Activated effector memory CD4-positive, alpha-beta T cell treated with Interleukin-2 at 50 U/mL for 16 hours (primary cell): ENCODE measurements at places on chromosomes 7 and 10.

GRCh38 chr10:71975871-71976725 lies 11.9 kb downstream of the CHST3 start:
- DNase-seq = no peak

- no peak for DNase-seq
Measured at GRCh38 chr7:158751751-158752150, 47.1 kb upstream of the NCAPG2 start.

DNA sequence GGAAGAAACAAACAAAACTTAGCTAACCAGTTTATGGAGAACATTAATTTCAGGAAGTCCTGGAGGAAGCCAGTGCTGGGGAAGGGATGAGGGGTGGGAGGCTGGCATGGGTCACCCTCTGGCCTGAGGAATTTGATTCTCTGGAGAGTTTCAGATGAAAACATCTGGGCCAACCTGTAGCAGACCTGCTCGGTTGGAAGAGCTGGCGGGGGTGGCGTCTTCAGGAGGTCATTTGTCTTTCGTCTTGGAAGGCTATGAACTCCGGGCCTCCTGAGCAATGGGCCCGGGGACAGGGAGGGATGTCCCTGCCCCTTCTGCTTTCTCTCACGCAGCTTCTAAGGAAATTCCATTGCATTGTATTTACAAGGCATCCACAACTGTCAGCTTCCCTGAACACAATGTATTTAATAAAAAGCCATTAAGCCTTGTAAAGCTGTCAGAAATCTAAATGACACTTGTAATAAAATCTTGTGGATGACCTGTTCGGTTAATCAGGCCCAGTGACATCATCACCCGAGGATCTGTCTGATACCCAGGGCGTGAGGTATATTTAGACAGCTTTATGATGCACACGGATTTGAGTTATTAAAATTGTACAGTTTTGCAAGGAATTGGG lies 250.5 kb downstream of the RAB11FIP2 start:
- DNase-seq = no peak

DNA sequence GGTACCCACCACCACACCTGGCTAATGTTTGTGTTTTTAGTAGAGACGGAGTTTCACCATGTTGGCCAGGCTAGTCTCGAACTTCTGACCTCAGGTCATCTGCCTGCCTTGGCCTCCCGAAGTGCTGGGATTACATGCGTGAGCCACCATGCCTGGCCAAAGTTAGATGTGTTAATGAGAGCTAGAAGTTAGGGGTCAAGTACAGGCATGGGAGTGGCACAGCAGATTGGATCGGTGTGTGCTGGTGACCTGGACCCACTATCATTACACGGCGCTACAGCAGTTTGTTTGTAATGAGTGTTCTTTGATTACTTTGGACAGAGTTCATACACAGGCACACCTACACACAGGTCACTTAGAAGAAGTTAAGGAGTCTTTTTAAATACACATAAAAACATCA lies 36.7 kb downstream of the DNAJB6 start:
- no peak for DNase-seq

GRCh38 chr10:36577126-36577525 lies 548.3 kb upstream of the ANKRD30A start:
- DNase-seq = no peak

- no peak for DNase-seq
Measured at GRCh38 chr10:60140651-60141632, 234.6 kb upstream of the CCDC6 start.

GRCh38 chr10:79027147-79028055 lies 41.4 kb upstream of the ZMIZ1 start:
- no peak for DNase-seq

GRCh38 chr7:151425670-151426440 lies 14.1 kb downstream of the CRYGN start:
- no peak for DNase-seq

- no peak for DNase-seq
Measured at GRCh38 chr7:144720149-144720548, 115.7 kb downstream of the TPK1 start.

- DNase-seq = no peak
Measured at GRCh38 chr7:22125436-22125835, 179.7 kb upstream of the CDCA7L start.

DNA sequence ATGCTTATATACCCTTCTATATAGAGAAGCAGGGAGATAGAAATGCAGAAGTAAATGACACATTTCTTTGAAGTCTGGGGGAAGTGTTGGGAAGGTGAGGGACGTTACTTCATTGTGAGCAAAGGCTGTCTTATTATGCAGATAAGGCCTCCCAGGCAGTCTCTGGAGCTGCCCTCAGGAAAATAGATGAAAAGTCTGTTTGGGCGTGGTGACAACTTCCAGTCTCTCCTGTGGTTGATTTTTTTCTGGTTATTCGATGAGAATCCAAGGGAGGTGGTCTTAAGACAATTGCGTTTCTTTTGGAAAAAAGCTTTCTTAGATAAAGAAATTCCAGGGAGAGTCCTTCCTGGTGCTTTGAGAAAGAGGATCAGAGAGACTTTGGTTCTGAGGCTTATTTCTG lies 84.0 kb downstream of the NEUROD6 start:
- DNase-seq = no peak

DNA sequence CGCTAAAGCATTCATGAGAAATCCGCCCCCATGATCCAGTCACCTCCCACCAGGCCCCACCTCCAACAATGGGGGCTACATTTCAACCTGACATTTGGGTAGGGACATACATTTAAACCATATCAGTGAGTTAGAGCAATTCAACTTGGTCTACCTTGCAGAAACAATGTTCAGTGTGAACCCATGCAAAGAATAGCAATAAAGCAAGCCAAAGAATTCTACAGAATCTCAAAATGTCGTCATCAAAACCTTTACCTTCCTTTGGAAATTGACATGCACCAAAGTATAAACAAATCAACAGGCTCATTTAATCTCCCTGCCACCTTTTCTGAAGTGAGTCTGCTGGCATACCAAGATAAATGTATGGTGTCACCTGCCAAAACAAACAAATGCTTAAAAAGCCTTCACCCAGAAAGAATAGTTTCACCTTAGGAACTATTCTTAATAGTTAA lies 68.8 kb upstream of the ABLIM1 start:
- DNase-seq = no peak

GRCh38 chr7:105779856-105780780 lies 96.3 kb downstream of the ATXN7L1 start:
- DNase-seq = no peak

GRCh38 chr10:110481919-110482318 lies 15.8 kb upstream of the DUSP5 start:
- DNase-seq = no peak

GRCh38 chr10:79066411-79067240 lies 2.1 kb upstream of the ZMIZ1 start:
- DNase-seq = no peak

GRCh38 chr10:114876602-114877300 lies 55.2 kb downstream of the FHIP2A start:
- no peak for DNase-seq

GRCh38 chr10:60944058-60944909 lies at the start of gene RHOBTB1:
Gene RHOBTB1 (minus strand): TSS chr10:60944185. CDS start chr10:60911542, 32,643 bp downstream.
- no peak for DNase-seq

GRCh38 chr10:129933456-129934092 lies 30.5 kb downstream of the EBF3 start:
- DNase-seq = no peak

DNA sequence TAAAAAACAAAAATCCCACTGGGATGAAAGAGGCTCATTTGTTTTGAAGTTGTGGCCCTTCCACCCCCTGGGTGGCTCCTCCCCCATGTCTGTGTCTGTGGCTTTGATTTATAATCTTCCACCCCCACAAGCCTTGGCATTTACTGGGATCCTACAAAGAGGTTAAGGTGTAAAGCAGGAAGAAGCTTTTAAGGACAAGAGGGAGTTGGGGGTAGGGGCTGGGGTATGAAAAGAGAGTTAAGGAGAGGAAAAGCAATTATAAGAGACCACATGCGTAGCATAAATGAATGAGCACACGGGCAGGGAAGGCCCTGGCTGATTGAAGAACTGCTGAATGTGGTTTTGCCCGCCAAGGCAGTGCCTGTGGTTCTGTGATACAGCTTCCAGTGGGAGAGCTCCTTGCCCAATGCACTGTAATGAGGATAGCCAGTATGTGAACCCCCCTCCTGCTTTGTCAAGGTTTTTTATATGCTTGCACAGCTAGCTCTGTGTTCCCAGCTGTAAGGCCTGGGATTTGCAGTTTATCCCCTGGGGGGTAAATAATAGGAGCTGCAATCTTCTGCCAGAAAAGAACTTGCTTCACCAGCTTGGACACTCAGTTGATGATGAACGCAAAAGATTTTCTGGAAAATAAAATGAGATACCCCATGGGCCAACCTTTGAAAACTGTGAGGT lies 34.7 kb upstream of the KMT2E start:
- DNase-seq = no peak

DNA sequence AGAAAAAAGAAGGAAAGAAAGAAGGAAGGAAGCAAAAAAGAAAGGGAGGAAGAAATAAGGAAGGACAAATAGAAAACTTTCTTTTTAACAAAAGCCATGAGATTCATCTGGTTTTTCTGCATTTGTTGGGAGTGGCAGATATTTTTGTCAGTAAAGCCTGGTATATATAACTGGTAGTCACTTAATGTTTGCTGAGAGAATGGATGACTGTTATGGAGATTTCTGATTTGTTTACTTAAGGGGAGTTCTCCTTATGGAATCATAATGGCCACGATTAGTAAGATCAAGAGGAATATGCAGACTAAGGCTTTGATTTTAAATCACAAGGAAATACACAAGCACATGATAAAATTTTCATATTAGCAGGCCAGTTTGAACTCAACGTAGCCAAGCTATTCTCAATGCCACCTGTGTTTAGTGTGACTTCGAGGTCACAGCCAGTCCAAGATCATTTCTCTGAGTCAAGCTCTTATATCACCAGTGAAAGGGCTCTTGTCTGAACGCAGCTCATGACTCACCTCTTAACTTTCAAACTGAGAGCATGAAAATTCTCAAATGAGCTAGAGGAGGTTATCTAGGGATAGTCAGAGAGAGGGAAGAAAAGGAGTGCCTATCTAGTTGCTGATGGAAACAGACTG lies 445.1 kb upstream of the ZMIZ1 start:
- no peak for DNase-seq

DNA sequence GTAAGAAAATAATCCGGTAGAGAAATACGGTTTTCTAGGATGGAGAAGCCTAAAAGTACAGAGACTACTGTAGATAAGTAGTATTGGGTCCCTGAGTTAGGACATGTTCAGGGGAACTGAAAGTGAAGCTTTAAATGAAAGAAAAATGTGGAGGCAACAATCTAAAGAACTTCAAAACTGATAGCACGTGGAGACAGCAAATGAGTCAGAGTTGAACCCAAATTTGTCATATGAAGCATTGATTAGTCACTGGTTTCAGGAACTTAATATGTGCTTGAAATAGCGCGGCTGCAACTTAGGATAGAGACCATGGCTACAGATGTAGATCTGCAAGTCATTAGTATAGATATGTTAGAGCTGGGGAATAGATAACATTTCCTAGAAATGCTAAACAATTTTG lies 1138.6 kb upstream of the SORCS1 start:
- no peak for DNase-seq

GRCh38 chr7:37408291-37409228 lies 40.1 kb downstream of the ELMO1 start:
- DNase-seq = no peak

DNA sequence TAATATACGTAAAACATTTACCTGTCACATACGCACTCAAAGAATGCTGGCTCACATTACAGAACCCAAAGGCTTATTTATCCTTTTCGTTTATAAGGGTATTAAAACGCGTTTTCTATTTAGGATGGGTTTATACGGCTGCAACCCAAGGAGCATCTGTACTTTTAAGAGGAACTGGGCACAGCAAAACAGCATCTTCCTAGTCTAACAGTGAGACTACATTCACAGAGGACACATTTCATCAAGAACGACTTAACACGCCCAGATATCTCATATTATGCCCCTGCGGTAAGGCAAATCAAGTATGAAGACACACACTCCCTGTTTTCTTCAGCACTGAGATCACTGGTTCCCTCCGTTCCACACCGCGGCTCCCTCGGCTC lies 533 bp upstream of the DMTF1 start:
- DNase-seq = no peak

DNA sequence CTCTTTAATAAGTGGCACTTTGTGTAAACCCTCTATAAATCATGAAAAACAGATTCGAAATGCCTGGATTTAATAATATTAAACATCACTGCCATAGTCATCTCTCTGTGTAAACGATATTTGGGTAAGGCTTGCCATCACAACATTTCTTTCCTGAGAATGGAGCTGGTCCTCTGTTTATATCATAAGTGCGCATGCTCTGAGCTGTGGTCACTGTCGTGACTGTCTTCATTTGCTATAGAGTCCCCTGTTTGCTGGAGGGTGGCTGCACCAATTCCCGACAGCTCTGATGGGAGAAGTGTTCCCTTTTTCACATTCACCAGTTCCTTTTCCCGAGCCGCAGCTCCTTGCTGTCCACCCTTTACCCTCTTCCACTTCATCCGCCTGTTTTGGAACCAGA lies 50.4 kb upstream of the AGMO start:
- no peak for DNase-seq

DNA sequence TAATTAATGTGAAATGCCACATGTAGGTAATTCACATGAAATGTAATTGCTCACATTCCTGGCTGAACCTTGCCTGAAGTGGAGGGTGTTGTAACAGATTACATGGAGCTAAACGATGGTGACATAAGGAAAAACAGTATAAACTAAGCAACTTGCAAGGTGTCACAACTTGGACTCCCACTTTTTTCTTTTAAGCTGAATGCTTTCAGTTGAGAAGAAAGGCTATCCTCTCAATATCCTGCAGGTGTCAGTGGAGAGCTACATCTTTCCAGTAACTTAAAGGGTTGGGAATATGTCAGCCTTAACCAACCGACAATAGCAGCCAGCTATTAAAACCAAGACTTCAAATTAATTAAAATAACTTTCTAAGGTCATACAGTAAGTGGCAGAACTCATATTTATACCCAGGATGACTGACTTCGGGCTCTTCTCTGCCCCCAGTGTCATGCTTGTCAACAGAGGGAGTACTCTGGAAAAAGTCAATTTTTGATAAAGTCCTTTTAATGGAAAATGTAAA lies 33.7 kb downstream of the NRBF2 start:
- DNase-seq = no peak

DNA sequence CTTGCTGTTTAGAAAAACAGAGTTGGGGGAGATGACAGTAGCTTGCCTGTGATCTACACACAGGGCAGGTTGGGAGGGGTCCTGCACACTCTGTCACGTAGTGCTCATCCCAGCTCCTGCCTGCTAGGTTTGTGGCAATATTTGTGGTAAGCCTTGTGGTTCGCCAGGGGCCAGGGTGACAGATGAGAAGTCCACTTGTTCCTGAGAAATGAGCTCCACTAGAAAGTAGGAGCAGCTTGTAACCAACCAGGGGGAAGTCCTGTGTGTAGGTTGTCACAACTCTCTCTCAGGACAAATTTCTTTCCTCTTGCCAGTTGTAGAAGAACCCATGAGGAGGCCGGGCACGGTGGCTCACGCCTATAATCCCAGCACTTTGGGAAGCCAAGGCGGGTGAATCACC lies 147.0 kb downstream of the TCF7L2 start:
- no peak for DNase-seq

- DNase-seq = no peak
Measured at GRCh38 chr10:58590152-58590840, 77.6 kb downstream of the BICC1 start.

GRCh38 chr7:133591704-133592340 lies 338.9 kb downstream of the EXOC4 start:
- no peak for DNase-seq
